ENCODE measurements at places on chromosomes 7 and 10. TPM values are rescaled to one million over a fixed set of nuclear protein-coding genes. Genes with fewer than 3 reads are reported as not detected.

Gene HYCC1
- total RNA-seq: 103 TPM

Gene ARHGEF35
- 6.0 TPM for total RNA-seq

Gene PRR15
- not detected for total RNA-seq

Gene PRKG1
- not detected for total RNA-seq
